ENCODE measurements at places on chromosomes 13 and 19.
A peak's percentile ranks its signal among the peaks of the same experiment; 100 is the strongest.

DNA sequence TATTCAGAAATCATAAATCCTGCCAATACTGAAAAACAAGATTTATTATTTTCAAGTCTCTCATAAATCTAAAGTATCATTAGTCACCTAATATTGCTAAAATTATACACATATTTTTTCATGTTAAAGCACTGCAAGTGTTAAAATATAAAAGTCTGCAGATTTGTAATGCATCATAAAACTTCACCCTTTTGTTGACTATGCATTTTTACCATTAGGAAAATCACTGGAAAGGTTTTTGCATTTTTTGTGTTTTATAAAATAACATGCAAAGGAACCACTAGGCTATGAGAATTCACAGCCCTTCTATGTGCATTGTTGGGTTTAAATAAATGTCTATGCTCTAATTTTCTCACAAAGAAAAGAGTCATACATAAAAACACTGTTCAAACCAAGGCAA is 407.3 kb downstream of the DACH1 start:
- DNase-seq = no peak

DNA sequence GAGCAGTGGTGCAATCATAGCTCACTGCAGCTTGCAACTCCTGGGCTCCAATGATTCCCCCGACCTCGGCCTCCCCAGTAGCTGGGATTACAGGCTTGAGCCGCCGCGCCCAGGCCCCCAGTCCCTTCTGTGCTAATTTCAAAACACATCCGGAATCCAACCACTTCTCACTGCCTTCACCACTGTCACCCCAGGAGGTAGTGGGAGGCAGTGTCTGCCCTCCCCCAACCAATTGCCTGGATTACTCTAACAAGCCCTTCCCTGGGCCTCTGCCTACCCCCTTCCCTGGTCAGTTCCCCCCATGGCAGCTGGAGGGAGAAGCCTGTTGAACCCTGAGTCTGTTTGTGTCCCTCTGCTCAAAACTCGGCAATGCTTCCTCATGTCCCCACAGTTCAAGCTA is 2.3 kb downstream of the PRAM1 start:
- DNase-seq = no peak

DNA sequence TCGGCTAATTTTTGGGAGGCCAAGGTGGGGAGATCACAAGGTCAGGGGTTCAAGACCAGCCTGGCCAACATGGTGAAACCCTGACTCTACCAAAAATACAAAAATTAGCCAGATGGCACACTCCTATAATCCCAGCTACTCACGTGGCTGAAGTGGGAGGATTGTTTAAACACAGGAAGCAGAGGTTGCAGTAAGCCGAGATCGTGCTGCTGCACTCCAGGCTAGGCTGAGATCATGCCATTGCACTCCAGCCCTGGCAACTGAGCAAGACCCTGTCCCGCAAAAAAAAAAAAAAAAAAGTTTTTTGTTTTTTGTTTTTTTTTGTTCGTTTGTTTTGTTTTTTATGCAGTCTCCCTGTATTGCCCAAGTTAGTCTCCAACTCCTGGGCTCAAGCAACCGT is 21.2 kb downstream of the MAST1 start:
- DNase-seq = no peak

DNA sequence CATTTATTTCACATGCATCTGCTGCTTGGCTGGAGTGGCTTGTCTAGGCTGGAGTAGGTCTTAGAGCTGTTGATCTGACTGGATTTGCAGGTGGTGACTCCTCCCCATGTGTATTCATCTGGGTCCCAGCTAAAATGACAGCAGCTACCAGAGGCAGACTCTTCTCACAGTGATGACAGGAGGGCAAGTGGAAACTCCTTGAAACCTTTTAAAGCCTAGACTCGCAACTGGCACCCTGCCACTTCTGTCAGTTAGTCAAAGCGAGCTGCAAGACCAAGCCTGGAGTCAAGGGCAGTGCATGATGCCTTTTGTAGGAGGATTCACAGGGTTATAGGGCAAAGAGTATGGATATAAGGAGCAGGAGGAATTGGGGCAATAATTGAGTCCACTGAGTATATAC is 65.2 kb downstream of the TEX26 start:
- DNase-seq = no peak

DNA sequence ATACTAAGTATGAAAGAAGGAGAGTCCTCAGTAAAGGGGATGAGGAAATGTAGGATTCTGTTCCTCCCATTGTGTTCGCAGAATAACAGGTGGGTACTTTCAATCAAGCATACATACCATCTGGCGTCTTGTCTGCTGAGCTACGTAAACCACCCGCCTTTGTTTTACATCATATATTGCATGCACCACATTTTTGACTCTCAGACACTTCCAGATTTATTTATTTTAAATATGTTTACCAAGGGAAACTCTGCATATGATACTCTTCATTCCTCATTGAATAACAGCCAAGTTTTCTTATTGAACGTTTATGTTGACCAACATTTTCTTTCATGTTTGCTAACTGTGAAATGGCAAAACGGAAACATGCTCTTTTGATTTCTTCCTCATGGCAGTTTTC is 174.1 kb downstream of the FGF14 start:
- no peak for DNase-seq

DNA sequence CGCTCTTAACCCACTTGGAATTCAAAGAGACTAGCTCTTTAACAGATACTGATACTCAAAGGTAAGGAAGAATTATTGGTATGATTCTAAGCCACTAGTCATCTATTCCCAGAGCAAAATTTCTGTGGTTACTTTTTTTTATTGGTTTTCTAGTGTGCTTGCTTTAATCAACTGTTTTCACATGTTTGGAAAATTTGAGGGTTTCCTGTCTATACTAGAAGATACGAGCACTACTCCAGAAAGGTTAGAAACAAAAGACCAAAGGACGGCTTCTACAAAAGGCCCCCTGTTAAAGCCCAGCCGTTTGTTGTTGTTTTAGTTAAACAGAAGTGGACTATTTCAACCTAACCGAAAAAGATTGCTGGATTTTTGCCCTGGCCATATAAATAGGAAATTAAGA is 18.5 kb upstream of the LPAR6 start:
- no peak for DNase-seq

DNA sequence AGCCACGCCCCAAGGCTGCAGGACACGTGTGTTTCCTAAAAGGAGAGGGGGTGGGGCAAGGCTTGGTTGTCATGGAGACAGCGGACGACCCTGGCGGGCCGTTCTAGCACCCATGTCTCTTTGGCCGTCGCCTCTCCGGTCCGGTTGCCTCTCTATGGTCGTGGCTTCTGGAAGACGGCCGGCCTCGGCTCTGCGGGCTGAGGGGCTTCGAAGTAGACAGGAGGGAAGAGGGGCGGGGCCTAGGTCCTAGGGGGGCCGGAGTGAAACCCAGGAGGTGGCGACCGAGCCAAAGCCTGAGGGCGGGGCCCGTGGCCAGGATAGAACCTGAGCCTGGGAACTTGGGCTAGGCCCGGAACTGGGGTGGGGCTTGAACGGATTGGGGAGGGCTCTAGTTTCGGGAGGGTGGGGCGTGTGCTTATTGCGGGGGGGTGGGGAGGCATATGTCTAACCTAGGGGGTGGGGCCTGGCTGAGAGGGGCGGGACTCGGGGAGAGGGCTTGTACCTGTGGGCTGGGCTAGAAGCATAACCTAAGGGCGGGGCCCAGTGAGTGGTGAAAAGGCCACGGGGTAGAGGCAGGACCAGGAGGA is 750 bp upstream of the SLC27A1 start:
- DNase-seq = peak; percentile 91

GRCh38 chr13:45422731-45423292 is 4.6 kb upstream of the SLC25A30 start:
- DNase-seq = no peak

GRCh38 chr13:26062853-26063444 is 11.1 kb upstream of the SHISA2 start:
- peak; percentile 11 for DNase-seq

- DNase-seq = no peak
These were observed 8.1 kb downstream of the BLOC1S3 start for GRCh38 chr19:45186509-45187334.

DNA sequence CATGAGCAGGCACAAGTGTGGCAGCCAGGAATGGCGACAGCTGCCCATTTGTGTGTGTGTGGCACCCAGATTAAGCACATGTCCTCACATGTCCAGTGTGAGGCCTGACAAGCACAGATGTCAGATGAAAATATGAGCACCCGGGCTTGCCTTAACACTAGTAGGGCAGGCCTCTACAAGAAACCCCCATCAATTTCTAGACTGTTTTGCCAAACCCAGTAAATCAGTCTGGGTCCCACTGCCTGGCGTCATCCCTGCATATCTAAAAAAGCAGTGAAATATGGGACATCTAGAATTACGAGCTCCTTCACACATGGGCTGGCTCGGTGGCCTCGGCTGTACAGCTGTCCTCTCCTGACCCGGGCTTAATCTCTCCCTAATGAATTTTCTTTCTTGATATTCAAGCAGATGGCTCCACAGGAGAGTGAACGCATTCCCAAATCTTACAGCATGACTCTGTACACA is 432.7 kb downstream of the FOXO1 start:
- no peak for DNase-seq

- DNase-seq = no peak
These were observed 937 bp upstream of the SPRY2 start for GRCh38 chr13:80341756-80342370.

DNA sequence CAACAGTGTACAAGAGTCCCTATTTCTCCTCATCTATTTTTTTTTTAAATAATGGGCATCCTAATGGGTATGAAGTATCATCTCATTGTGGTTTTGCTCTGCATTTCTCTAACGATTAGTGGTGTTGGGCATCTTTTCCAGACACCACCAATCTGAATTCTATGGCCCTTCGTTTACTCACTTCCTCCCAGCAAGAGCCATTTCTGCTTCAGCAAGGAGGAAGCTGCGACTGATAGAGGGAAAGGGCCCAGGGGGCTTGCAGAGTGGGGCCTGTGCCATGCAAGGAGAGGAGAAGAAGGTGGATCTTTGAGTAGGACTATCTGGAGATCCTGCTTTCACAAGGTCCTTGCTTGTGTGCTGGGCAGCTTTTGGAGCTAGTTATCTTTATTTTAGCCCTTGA is 58.0 kb downstream of the USPL1 start:
- no peak for DNase-seq

GRCh38 chr13:25329706-25330105 is 28.3 kb downstream of the NUP58 start:
- no peak for DNase-seq

DNA sequence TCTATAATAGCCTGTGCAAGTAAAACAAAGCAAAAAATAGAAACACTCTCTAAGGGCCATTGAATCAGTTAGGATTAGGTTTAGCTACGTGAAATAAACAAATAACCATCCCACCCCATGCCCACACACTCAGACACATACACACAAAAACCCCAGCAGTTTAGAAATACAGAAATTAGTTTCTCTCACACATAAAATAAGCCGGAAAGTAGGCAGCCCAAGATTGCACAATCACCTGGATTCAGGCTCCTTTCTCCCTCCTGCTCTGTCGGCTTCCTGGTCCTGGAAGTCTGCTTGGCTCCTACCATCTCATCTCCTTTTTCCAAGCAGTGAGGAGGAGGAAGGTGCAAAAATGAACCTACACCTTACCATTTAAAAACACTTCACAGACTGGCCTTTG is 22.6 kb upstream of the USP12 start:
- DNase-seq = no peak
